Activated CD4-positive, alpha-beta T cell treated with anti-CD3 and anti-CD28 coated beads for 36 hours (primary cell): ENCODE measurements at places on chromosomes 12 and 14.

GRCh38 chr14:73325630-73326299 is 88.5 kb downstream of the PAPLN start:
- DNase-seq: no peak

DNA sequence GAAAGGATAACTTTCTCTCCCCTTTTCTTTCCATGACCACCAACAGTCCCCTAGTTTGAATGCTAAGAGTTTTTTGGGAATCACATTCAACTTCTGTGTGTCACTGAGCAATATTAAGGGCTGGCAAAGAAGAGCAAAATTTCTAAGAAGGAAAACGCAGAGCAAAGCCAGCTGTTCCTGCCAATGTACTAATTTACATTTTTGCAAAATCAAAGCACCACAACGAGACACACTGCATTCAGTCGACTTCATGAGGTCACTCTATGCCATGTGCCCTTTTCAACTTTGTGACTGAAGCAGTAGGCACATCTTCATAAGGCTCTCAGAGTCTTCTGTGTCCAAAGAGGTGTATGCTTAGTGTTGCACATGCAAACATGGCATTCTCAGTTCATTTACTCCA is 66.4 kb downstream of the PTPRR start:
- DNase-seq: no peak

GRCh38 chr14:74846168-74846567 is 29.8 kb downstream of the PROX2 start:
- DNase-seq: no peak

- peak; percentile 68 for DNase-seq
Measured at GRCh38 chr14:23294734-23295561, 7.7 kb downstream of the PPP1R3E start.

DNA sequence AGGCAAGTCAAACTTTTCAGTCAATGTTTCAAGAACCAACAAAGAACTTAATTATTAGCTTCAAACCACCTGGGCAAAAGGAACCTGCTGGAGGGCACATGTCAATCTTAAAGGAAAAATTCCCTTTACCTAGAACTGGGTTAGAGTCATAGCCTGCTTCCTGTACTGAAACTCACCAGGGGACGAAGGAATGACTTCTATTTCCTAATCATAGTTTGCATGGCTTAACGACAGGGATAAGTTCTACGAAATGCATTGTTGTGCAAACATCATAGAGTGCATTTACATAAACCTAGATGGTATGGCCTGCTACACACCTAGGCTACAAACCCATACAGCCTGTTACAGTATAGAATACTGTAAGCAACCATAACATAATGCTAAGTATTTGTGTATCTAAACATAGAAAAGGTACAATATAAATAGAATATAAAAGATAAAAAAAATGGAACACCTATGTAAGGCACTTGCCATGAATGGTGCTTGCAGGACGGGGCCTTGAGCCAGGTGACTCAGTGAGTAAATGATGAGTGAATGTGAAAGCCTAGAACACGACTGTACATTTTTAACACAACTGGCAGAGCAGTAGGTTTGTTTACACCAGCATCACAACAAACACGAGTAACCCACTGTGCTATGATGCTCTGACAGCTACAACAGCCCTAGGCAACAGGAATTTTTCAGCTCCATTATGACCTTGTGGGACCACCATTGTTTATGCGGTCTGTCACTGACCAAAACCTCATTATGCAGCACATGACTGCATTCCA is 234.9 kb upstream of the CAND1 start:
- peak; percentile 34 for DNase-seq

GRCh38 chr12:94690198-94690771 is 39.9 kb upstream of the TMCC3 start:
- no peak for DNase-seq

- no peak for DNase-seq
Measured at GRCh38 chr12:104121001-104121400, 17.0 kb downstream of the NFYB start.

- DNase-seq: no peak
Measured at GRCh38 chr14:88863167-88863566, 38.7 kb downstream of the TTC8 start.

- DNase-seq: no peak
Measured at GRCh38 chr12:128338386-128339125, 71.6 kb downstream of the TMEM132C start.

DNA sequence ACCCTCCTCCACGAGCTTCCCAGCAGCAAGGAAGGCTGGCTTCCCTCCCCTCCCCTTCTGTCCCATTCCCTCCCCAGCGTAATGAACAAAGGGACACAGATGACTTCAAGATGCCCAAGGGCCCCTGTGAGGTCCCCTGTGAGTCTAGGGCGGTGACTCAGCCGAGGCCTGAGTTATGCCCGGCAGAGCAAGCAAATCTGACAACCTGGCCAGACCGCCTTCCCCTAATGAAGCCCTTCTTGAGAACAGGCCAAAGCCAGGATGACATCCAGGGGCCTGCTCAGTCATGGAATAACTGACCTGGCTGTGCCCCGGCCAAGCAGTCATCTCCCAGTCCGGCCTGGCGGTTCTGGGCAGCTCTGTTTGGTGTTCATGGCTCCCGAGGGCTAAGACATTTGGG is 89.2 kb downstream of the DICER1 start:
- no peak for DNase-seq

- no peak for DNase-seq
Measured at GRCh38 chr12:85237327-85237726, 42.7 kb upstream of the ALX1 start.

- DNase-seq: no peak
Measured at GRCh38 chr12:18250313-18250916, 10.9 kb upstream of the PIK3C2G start.

DNA sequence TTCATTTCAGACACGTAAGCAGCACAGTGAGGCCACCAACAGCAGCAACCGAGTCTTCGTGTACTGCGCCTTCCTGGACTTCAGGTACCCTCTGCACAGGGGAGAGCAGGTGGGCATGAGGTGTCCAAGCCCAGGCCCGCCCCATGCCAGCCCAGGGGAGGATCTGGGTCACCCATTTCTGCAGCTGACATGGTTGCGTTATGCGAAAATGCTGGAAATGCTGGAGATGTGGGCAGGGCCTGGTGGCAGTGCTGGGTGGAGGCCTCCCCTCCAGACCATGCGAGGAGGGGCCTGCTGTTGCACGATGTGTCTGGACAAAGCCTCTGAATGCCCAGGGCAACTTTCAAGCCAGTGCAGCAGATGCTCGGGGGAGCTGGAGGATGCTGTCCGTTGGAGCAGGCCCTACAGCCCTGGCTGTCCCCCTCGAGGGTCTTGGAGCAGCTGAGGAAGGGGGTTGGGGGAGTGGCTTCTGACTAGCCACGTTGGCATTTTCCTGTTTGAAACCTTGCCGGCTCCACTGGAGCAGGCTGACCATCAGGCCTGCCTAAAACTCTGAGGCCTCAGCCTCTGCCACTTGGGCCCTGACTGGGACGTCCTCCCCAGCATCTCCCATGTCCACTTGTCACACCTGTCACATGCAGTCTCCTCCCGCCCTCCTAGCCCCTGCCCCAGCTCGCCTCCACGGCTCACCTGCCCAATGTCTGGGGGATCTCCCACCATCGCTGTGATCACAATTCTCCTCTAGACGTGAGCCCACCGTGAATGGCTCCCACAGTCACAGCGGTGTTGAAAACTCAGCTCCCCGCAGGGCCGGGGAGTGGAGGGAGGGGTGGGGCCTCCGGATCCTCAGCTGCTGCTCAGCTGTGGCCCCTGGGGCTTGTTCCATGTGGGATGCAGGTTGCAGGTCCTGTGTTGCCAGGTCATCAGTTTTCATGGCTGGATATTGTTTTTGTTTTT is 123.4 kb downstream of the ADGRD1 start:
- no peak for DNase-seq

GRCh38 chr14:99971941-99972747 is 93.1 kb upstream of the EVL start:
- DNase-seq: peak; percentile 39

GRCh38 chr12:65051218-65051617 is 69.9 kb downstream of the WIF1 start:
- DNase-seq: no peak

DNA sequence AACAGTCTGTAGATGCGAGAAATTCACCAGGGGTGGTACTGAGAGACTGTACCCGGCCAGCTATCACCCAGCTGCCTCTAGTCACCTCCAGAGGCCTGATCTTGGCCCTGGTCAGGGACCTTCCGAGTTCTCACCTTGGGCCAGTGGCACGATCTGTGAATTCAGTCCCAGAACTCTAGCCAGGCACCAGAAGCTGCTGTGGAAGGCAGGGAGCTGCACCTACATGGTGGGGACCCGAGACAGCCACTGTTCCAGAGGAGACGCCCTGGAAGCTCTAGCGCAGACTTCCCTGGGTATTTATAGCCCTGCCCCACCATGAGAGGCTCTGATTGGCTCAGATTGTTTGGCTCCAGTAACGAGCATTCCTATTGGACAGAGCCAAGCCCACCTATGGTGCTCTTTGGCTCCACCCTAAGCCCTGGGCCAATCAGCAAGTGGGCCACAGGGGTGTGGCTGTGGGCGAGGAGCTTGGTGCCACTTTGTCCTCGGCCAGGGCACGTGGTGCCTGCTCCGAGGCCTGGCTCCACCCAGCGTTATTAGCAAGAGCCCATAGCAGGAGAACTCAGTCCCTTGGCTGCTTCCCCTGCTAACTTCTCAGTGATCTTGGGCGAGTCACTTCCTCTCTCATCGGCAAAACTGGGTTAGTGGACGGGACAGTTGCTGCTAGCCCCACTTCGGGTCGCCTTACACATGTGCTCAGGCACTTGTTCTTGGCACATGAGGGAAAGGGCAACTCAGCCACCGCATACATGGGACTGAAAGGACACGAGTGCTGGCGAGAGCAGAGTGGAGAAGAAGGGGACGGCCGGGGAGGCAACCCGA is 89.0 kb upstream of the BCL11B start:
- DNase-seq: peak; percentile 21

DNA sequence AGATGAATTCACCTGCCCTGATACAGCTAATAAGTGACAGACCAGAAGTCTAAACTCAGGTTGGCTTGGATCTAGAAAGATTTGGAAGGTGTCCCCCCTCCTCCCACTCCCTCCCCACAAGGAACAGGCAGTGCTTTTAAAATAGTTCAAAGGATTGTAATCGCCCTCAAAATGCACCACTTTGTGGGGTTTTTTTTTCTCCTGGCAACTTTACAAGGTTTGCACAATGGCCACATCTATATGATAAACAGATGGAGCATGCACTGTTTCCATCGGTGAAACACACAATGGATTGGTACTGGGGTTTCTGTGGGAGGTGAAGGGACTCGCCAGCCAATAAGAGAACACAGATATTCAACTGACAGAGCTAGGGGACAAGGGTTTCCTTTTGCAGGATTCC is 137.4 kb downstream of the LLPH start:
- no peak for DNase-seq

GRCh38 chr14:72742118-72742837 is 151.6 kb downstream of the DPF3 start:
- no peak for DNase-seq

GRCh38 chr14:58131386-58131785 is 20.6 kb downstream of the ARMH4 start:
- no peak for DNase-seq

- DNase-seq: peak; percentile 57
Measured at GRCh38 chr12:26614011-26614616, 218.9 kb downstream of the ITPR2 start.

DNA sequence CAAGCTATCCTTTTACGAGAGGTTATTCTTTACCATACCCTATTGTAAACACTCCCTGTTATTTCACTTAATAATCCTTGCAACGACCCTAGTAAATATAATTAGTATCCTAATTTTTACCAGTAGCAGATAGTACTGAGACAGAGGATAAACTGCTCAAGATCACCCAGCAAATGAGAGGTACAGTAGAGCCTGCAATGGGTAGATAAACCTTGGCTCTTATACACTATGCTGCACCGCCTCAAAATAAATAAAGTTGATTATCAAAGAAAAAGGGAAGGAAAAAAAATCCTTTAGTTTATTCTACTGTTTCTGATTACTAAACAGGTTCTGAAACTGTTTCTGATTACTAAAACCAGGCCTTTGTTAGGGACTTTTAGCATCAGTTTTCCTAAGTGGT is 22.5 kb downstream of the YBX3 start:
- DNase-seq: no peak

- no peak for DNase-seq
Measured at GRCh38 chr14:100564512-100564911, 22.7 kb downstream of the BEGAIN start.

- DNase-seq: peak; percentile 88
Measured at GRCh38 chr14:22982477-22983245, at the start of gene AJUBA. Gene AJUBA (minus strand): TSS chr14:22982551. CDS start chr14:22982266, 285 bp downstream.

DNA sequence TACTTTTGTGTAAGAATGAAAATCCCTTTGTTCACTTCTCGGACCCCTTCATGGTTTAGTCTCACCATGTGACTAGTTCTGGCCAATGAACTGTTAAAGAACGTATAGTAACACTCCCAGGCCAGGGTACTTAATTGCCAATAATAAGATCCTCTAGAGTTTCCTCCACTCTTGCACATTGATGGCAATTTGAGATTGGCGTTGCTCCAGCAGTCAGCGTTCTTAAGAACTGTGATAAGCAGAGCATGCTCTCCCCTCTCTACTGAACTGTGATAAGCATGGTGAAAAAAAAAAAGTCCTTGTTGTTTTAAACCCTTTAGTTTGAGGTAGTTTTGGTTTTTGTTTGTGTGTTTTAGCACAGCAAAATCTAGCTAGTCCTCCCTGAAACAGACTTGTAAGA is 854.5 kb downstream of the SLC6A15 start:
- DNase-seq: no peak

- no peak for DNase-seq
Measured at GRCh38 chr14:23627961-23628360, 8.2 kb upstream of the DHRS2 start.

DNA sequence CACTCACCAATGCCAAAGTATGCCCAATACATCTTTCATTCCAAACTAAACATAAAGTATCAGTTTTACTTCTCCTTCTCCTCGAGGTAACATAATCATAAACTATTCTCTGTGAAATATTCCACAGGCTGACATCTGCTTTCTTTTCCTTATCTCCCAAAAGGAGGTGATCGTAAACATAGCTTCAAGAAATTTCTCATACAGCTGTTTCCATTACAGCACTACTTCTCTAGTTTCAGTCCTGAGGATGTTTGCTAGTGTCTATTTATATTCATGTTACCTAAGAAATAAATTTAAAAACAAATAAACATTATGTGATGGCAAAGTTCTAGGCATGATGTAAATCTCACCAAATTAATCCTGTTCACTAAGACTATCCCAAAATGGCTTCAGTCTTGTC is 90.1 kb upstream of the CPSF6 start:
- no peak for DNase-seq

DNA sequence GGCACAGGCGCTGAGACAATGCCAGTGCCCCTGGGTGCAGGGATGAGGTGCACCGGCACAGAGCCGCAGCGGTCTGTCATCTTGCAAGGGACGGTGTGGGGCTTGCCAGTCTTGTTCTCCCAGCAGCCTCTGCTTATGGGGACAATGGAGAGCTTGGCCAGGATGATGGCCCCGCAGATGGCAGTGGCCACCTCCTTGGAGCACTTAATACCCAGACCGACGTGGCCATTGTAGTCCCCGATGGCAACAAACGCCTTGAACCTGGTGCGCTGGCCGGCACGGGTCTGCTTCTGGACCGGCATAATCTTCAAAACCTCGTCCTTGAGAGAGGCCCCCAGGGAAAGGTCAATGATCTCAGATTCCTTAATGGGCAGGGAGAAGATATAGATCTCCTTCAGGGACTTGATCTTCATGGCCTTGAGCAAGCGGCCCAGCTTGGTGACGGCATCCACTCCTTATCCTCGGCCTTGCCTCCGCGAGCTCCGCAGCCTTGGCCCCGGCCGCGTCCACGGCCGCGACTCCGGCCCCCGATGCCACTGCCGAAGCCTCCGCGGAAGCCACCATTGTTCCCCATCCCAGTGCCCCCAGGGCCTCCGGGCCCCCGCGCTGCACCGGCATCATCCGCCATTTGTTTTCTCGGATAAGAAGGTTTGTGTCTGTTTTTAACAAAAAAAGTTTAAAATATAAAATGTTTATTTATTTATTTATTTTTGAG is 29.9 kb downstream of the VRTN start:
- no peak for DNase-seq
